Mammary epithelial cell (primary cell): ENCODE measurements at places on chromosomes 16 and 17. TPM values are rescaled to one million over a fixed set of nuclear protein-coding genes. Genes with fewer than 3 reads are reported as not detected.

DNA sequence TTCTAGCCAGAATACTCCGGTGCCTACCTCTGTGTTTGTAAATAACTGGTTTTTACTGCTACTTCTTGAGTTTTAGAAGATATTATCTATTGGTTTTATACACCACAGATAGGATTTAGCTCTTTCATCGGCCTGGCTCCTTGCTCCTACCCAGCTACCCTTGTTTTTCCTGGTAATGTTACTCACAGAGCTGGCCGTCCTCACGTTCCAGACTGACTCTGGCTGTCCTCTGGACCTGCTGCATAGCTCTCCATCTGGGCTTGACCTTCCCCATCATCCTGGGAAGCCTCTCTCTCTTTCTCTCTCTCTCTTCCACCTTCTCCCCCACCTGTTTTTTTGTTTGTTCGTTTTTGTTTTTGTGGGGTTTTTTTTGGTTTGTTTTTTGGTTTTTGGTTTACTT, 51.5 kb downstream of the MPRIP start:
- no peak for DNase-seq

- no peak for DNase-seq
Measured at GRCh38 chr17:35607239-35607847, 20.2 kb downstream of the AP2B1 start.

- no peak for DNase-seq
Measured at GRCh38 chr17:77441130-77441920, 300.6 kb downstream of the SEC14L1 start.

- no peak for DNase-seq
Measured at GRCh38 chr16:54389836-54390494, 103.4 kb upstream of the IRX3 start.

DNA sequence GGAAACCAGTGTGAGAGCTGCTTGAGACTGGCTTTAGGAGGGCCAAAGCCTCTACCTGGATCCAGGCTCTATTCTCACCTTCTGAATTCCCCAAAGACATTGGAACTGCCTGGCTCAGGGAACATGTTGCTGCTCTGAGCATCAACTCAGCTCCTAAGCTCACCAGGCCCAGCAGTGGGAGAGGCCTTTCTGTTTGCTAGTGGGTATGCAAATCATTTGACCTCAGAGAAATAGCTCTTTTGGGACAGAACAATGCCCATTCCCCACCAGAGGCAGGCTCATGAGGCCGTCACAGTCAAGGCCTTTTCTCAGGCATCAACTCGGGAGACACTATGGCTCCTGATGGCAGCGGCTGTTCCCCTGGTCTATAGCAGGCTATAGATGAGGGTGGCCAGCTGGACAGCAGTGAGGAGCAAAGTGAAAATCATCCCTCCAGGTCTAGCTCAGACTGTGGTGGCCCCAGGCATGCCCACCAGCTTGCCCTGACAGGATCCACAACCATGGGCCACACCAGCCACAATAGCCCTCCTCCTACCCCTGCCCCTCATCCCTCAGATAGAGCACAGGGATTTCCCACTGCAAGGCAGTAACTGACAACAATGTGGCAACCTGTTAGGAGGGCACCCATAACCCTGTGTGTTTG, 30.4 kb upstream of the GFOD2 start:
- DNase-seq = no peak

GRCh38 chr16:2779978-2780898, 3.2 kb upstream of the ELOB start:
- DNase-seq = no peak

DNA sequence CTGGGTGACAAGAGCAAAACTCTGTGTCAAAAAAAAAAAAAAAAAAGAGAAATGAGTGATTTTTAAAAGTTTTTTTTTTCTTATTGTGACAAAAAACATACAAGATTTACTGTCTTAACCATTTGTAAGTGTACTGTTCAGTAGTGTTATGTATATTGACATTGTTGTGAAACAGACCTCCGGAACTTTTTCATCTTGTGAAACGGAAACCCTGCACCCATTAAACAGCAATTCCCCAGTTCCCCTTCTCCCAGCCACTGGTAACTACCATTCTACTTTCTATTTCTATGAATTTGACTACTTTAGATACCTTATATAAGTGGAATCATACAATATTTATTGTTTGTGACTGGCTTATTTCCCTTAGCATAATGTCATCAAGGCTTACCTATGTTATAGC, 18.7 kb downstream of the DUS2 start:
- no peak for DNase-seq

GRCh38 chr17:36578671-36579070, 13.0 kb upstream of the DHRS11 start:
- peak; percentile 48 for DNase-seq

DNA sequence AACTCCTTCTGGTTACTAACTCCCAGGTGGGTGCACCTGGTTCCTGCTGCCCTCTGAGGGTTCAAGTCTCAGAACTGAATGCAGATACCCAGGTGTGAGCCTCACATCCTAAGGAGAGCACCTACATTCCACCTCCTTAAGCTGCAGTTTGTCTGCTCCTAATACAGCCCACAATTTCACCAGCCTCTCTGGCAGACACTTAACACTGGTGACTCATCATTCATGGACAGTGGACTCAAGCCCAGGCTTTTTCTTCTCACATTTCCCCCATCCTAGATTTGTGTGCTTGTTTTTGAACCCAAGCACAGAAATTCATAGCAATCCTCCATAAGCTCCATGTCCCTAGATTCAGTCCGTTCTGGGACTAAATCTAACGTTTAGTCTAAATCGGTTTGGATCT, 7.0 kb upstream of the MAF start:
- peak; percentile 75 for DNase-seq

DNA sequence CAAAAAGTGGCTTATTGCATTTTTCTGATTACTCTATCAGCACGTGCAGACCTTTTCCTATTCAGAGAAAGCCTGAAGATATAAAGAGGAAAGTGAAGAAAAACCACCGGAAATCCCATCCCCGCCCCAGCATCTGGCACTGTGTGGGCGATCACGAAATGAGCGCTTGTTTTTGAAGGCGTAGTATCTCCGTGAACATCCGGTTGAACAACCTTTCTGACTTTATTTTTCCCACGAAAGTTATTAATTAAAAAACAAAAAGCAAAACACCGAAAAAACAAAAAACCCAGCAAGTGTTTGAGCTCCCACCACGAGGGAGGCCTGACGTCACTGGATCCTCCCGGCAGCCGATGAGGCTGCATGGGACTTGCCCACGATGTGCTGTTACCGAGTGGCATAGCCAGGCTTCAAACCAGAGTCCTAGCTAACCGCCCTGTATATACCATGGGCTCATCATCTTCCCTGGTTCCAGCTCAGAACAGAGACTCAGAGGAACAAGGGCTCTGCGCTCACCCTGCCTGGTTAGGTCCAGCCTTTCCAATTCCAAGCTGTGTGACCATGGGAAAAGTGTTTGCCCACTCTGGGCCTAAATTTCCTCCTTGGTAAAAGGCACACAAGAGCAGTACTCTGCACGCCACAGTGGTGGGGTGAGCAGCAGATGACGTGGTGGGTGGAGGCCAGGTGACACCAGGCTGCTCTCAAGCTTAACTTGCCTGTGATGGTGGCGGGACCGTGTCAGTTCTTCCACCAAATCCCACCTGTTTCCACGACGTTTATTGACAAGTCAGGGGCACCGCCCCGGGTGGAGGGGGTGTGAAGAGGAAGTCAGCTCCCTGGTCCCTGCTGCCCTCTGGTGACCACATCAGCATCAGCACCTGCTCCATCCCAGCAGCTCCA, 34.3 kb upstream of the IL21R start:
- DNase-seq = peak; percentile 68

The CRK gene
- 65.7 and 71.4 TPM in 2 replicates for total RNA-seq

The TP53TG3B gene
- not detected in 2 replicates for total RNA-seq

The EZH1 gene
- 17.8 TPM for total RNA-seq

The CD300E gene
- not detected in 2 replicates for total RNA-seq

The RASD1 gene
- total RNA-seq = not detected in 2 replicates
